ENCODE measurements at places on chromosomes 12 and 14. TPM values are rescaled to one million over a fixed set of nuclear protein-coding genes. Genes with fewer than 3 reads are reported as not detected.

Gene FOXA1
- not detected for total RNA-seq

Gene FSCB
- total RNA-seq: not detected

Gene SOX5
- total RNA-seq: 7.9 TPM

Gene KRT5
- not detected for total RNA-seq

Gene C12orf60
- 2.6 TPM for total RNA-seq

Gene ELK3
- total RNA-seq: 39.2 TPM

Gene TSHR
- not detected for total RNA-seq

Gene SIX4
- total RNA-seq: not detected

Gene PROX2
- 0.71 TPM for total RNA-seq
